Bone marrow (tissue), 2 donors: ENCODE measurements at places on chromosomes 1 and 21.

GRCh38 chr1:234782791-234783190 is 172.8 kb upstream of the IRF2BP2 start:
- DNase-seq, result no peak

DNA sequence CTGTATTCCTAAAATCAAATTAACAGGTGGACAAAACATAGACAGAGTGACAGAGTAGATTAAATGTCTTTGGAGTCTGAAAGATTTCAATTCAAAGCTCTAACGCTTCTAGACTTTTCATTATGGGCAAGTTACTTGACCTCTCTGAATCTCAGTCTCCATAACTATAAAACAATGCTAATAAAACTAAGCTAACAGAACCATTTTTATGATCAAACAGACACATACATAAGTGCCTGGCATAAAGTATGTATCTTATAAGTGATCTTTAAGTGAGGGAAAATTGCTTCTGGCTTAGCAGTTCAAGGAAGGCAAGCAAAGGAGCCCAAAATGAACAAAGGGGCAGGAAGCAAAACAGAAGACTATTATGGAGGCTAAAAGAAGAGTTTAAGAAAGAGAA is 216.8 kb upstream of the TNR start:
- DNase-seq, result no peak

DNA sequence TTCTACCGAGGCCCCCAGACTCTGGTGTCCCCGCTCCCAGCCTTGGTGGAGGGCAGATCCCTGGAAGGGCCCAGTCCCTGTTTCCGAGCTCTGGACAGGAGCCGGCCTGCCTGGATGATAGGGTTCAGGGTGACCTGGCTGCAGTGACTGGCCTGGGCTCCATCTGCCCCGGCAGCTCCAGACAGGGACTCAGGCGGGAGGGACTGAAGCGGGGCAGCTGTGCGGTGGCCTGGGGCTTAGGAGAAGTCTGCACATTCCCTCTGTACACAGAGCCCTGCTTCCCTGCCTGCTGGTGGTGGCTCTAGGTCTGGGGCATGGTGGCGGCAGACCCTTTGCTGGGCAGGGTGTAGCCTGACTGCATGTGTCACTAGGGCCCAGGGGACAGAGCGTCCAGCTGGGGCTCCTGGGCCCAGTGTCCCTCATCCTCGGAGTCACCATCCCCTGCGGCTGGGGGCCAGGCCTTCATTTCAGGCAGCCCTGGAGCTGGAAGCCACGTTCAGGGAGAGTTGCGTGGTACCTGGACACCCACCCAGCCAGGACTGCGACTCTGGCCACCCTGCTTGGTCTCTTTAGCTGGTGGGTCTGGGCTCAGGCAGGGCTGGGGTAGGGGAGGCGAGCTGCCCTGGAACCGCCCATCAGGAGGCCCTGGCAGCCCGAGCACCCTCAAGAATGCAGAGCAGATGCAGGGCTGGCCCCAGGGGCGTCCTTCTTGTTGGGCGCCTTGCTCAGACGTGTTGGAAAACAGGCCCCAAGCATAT is 9.6 kb downstream of the ARHGEF16 start:
- no peak for DNase-seq

- DNase-seq, result no peak
Measured at GRCh38 chr21:38813143-38813542, 7.4 kb downstream of the ETS2 start.

DNA sequence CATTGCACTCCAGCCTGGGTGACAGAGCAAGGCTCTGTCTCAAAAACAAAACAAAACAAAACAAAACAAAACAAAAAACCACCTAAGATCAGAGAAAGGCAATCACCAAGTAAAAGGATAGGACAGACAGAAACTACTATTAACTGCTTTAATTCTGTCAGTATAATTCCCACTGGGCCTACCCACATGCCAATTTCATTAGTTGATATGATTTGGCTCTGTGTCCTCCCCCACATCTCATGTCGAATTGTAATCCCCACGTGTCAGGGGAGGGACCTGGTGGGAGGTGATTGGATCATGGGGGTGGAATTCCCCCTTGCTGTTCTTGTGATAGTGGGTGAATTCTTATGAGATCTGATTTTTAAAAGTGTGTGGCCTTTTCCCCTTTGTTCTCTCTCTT is 27.2 kb upstream of the CAPZB start:
- no peak for DNase-seq
